ENCODE measurements at places on chromosomes 16 and 17.

DNA sequence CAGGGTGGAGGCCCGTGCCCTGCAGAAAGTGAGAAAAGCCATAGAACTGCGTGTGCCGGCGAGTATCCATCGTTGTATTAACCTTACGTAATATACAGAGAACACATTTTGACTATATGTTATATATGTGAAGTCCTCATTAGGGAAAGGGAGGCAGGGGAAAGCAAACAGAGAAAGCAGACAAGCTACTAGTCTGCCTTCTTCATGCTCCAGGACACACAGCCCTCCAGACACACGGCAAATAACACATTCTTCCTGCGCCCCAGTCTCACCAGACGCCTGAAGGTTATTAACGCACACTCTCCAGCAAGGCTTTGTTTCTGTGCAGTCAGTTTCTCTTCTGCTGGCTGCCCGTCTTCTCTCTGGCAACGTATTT is 28.8 kb downstream of the PRDM7 start:
- no peak for DNase-seq

GRCh38 chr17:41490000-41490990 is 585 bp upstream of the KRT36 start:
- DNase-seq, result no peak

DNA sequence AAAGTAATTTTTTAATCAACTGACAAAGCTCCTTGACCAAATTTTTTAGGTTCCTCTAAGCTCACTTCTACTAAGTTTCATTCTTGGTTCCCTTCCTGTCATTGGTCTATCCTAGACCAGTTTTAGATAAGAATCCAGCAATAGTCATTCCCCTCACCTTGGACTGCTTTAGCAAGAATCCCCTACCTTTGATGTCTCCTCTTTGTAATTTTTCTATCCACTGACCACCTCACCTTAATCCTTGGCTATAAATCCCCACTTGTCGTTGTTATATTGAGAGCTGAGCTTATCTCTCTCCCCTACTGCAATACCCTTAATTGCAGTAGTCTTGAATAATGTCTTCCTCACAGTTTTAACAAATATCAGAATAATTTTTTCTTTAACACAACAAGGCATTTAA is 107.2 kb downstream of the USP32 start:
- no peak for DNase-seq

DNA sequence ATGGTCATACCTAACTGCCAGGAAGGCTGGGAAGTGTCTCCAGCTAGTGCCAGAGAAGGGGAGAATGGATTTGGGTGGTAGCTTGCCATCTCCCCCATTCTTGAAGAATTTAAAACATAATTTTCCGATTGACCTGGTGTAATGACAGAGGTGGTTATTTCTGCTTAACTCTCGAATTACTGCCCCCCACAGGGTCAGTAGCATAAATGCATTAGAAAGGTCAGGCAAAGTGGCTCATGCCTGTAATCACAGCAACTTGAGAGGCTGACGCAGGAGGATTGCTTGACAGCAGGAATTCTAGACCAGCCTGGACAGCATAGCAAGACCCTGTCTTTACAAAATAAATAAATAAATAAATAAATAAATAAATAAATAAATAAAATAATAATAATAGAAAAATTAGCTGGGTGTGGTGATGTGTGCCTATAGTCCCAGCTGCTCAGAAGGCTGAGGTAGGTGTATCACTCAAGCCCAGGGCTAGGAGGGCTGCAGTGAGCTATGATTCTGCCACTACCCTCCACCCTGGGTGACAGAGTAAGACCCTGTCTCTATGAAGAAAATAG is 27.5 kb downstream of the TMC7 start:
- DNase-seq, result no peak

GRCh38 chr16:4674926-4675530 is 18.3 kb upstream of the NUDT16L1 start:
- DNase-seq, result no peak

DNA sequence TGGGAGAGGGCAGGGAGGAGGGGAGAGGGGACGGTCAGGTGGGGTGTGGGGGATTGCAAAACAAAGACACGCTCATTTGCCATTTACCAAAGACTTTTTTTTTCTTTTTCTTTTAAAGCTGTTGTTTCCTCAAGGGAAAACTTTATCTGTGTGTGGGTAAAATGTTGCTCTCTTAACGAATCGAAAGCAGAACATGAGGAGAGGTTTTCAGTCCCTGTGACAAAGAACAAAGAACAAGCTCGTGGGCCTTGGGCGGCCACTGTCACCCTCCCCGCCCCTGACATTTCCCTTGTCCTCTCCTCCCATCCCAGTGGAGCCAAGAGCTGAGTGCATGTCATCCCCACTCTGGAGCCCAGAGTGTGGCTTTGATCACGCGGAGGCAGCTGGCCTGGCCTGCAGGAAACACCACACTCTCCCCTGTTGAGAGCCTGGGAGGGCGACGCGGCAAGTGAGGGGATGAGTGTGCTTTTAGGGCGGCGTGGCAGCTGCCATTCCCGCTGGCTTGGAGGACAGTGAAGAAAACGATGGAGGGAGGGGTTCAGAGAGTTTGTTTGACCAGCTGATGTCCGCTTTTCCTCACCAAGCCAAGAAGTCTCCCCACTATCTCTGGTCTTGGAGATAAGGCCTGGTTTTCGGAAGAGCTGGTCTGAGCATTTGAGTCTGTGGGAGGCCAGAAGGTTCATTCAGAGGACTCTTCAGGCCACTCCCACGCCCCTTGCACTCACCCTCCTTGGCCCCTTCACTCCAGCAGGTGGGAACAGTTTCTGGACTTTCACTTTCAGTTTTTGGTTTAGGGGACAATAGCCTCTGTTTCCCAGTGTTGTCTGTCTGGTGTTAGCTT is 11.4 kb downstream of the CCR7 start:
- no peak for DNase-seq

GRCh38 chr16:60329108-60329507 is 1595.0 kb upstream of the GOT2 start:
- no peak for DNase-seq

- DNase-seq, result no peak
Measured at GRCh38 chr17:70276906-70277305, 107.6 kb downstream of the KCNJ2 start.

GRCh38 chr17:27991462-27991993 is 50.9 kb upstream of the NLK start:
- no peak for DNase-seq

GRCh38 chr17:3964203-3965117 is at the start of gene ATP2A3:
TSS of gene ATP2A3 (minus strand) at chr17:3964437. CDS start at chr17:3964291, 146 bp downstream.
- DNase-seq, result peak; percentile 81

DNA sequence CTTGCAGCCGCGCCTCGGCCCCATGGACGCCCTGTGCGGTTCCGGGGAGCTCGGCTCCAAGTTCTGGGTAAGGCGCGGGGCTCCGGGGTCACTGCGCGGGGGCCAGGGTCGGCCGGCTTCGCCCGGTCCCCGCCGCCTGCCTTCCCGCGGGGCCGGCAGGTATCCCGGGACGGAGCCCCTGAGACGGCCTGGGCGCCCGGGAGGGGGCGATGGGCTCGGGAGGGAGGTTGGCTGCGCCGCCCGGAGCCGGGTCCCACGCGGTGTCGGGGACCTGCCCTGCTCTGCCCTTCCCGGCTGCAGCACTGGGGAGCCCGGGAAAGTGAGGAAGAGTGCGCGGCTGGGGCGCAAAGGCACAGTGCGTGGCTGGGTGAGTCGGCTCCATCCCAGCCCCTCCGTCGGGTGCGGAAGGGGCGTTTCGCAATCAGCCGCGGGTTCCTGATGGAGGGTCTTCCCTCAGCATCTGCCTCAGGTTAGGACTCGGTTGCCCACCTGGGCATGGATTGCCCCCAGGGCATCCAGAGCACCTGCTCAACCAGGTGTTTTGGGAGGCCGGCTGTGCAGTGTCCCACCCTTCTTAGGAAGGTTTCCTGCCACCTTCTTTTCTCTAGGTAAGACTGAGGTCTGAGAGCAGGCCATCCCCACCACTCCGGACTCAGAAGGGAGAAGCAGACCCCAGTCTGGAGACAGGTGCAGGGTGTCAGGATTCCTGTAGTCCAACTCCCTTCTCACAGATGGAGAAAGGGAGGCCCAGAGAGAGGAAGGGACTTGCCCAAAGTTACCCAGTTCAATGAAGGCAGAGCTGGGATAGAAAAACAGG is 442 bp downstream of the ABCC3 start:
- no peak for DNase-seq

DNA sequence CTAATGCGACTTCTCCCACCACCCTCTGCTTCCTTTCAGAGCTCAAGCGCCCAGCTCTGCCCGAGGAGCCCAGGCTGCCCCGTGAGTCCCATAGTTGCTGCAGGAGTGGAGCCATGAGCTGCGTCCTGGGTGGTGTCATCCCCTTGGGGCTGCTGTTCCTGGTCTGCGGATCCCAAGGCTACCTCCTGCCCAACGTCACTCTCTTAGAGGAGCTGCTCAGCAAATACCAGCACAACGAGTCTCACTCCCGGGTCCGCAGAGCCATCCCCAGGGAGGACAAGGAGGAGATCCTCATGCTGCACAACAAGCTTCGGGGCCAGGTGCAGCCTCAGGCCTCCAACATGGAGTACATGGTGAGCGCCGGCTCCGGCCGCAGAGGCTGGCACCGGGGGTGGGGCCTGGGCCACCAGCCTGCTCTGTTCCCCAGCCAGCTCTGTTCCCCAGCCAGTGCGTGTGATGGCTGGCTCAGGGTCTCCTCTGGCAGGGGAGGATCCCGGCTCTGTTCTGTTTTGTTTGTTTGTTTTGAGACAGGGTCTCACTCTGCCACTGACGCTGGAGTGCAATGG is 18.7 kb downstream of the CRISPLD2 start:
- no peak for DNase-seq

DNA sequence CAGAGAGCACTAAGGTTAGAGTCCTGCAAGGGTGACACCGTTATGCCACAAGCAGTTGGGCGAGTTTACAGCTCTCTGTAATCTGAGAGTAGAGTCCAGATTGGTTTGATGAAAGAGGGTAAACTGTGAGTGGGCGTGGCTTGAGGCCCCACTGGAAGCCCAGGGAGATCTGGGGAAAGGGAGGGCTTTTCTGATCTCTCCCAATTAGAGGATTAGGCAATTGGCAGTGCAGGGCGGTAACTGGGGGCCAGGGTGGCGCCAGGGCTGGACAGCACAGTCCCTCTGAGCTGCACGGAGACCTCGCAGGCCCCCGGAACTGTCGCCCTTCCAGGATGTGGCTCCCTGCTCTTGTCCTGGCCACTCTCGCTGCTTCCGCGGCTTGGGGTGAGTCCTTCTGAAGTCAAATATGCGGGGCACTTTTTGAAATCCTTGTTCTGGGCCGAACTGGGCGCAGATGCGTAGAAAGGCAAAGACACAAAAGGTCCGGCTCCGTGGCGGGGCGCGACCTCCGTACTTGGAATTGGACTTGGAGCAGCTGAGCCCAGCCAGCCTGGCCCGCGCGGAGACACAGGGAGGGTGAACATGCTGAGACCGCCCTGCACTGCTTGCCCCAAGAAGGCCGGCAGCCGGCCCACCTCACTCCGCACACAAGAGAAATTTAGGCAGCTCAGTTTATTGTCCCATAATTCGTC is 72.4 kb downstream of the CES1 start:
- DNase-seq, result no peak

GRCh38 chr17:29807520-29808361 is 122.3 kb downstream of the SSH2 start:
- peak; percentile 23 for DNase-seq

DNA sequence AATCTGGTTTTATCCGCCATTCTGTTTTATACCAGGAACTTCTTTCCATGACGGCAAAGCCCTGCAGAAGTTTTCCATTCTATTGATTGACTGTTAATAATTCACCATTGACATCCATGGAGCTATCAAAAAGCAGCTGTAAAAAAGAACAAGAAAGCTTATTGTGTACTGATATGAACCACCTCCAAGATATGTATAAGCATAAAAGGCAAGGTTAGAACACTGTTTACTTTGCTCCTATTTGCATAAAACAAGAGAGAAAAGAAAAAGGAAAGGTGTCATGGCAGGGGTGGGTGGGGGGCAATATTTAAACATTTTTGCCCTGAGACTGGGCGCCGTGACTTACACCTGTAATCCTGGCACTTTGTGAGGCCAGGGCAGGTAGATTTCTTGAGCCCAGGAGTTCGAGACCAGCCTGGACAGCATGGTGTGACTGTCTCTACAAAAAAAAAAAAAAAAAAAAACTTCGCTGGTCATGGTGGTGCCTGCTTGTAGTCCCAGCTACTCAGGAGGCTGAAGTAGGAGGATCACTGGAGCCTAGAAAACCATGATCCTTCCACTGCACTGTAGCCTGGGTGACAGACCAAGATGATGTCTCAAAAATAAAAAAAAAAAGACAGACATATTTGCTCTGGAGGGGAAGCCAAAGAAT is 52.5 kb downstream of the TMEM114 start:
- no peak for DNase-seq

DNA sequence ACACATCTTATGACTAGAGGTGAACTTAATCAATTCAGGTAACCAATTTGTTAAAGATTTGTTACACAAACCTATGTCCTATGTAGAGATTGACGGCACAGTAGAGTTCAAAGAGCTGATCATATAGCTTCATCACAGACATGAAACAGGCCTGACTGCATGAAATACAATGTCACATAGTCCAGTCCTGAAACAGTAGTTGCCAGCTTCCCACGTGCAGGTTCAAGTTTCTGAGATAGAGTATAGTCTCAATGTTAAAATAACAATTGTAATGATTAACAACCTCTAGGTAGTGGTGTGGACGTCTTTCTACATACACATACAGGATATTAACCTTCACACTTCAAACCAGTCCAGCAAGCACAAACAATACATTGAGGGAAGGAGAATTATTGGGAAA is 640.7 kb upstream of the SOX9 start:
- no peak for DNase-seq

- peak; percentile 91 for DNase-seq
Measured at GRCh38 chr16:1102921-1103635, 7.0 kb upstream of the C1QTNF8 start.

DNA sequence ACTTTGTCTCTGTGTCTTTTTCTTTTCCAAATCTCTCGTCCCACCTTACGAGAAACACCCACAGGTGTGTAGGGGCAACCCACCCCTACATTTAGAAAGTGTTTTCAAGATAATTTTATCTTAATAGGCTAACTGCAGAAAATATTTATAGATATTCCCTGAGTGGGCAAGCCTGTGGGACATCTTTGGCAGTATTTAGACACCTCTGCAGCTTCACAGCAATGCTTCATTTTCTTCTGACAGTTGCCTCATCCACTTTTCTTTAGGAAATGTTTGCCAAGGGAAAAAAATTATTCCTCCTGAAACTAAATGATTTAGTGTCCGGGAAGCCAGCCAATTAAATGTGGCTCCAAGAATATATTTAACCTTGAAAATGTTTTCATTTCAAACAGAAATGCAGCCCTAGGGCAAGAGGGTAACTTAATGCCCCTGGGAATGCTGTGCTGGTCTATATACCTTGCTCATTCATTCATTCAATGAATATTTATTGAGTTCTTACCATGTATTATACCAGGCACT is 290.4 kb downstream of the ABCC12 start:
- DNase-seq, result no peak

DNA sequence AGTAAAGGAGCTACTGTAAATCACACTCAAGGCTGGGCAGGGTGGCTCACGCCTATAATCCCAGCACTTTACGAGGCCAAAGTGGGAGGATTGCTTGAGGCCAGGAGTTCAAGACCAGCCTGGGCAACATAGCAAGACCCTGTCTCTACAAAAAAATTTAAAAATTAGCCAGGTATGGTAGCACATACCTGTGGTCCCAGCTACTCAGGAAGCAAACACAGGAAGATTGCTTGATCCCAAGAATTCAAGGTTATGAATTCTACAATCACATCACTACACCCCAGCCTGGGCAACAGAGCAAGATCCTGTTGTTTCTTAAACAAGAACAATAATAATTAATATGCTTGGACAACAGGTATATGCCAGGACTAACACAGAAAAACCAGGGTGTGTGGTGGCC is 13.2 kb downstream of the RHBDL3 start:
- no peak for DNase-seq

GRCh38 chr16:10622036-10622921 is 41.9 kb upstream of the EMP2 start:
- no peak for DNase-seq

All from GM12892 (cell line).